CD4-positive, alpha-beta T cell treated with Interleukin-2 at 100 ng/mL for 4 hours (primary cell): ENCODE measurements at places on chromosomes 3 and 15.

GRCh38 chr3:148930752-148931151, 60.6 kb upstream of the GYG1 start:
- no peak for DNase-seq

- DNase-seq = peak; percentile 46
Measured at GRCh38 chr3:125125821-125126245, 70.0 kb upstream of the HEG1 start.

DNA sequence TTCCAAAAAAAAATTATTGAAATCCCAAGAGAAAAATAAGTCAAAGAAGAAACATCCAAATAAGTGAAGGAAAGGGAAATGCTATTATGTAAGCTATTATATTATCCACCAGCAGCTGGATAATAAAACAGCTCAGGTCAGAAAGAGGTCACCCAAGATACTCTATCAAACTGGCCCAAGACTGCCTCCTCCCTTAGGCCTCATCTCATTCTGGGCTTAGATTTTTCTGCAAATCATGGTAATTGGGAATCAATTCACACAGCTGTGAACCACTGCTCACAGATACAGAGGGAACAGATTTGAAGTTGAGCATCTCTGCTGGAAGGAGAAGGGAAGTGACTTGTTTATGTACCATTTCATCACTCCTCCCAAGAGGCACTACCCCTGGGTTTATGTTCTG, 294.6 kb upstream of the DPPA4 start:
- DNase-seq = no peak

DNA sequence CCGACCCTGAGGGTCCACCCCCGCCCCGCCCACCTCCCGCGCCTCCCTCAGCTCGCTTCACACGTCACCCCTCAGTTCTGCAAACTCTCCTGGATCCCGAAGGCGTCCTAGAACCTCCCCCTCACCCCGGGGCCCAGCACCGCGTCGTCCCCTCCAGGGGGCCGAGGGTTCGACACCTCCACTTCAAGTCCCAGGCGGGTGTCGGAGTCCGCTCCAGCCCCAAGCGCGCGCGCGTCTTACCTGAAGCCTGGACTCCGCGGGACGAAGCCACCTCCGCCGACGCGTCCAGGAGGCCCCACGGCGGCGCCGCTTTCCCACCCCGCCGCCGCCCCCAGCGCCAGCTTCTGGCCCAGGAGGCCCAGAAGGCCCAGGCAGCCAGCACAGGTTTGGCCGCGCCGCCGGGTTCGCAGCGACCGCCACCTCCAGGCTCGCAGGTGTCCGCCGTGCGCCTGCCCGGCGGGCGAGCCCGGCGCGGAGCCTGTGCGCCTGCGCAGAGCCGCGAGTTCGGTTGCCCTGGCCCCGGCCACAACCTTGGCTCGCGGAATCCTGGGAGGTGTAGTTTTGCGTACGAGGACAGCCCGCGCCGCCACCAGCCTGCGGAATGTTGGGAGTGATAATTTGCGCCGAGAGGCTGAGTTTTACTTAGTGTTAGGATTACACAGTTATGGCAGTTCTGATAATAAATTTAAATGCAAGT, at the start of gene POMGNT2:
Gene POMGNT2 (minus strand): TSS at position 484 of the 697 bp plus-strand sequence. CDS start 24,648 bp downstream, outside the sequence.
- peak; percentile 91 for DNase-seq

GRCh38 chr15:98724048-98724447, 75.7 kb downstream of the IGF1R start:
- no peak for DNase-seq

DNA sequence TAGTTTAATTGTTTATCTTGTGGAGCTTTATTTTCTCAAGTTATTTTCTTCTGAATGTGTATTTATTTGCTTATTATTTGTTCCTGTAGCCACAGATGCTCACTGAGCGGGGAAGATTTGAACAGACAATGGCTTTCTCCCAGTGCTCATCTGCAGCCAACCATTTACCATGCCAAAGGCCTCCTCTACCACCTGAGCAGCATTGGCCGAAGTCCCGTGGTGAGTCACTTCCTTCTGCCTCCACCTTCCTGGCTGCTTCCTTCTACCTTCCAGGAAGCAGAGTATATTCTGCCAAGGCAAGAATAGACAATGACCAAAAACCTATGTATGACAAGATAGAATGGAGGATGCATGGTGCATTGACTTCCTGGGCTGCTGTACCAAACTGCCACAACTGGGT, 443.1 kb downstream of the AGBL1 start:
- DNase-seq = no peak
